NCI-H1417 treated with DMSO at 0.1 percent for 48 hours (cell line): ENCODE measurements at places on chromosomes 13 and 19.

DNA sequence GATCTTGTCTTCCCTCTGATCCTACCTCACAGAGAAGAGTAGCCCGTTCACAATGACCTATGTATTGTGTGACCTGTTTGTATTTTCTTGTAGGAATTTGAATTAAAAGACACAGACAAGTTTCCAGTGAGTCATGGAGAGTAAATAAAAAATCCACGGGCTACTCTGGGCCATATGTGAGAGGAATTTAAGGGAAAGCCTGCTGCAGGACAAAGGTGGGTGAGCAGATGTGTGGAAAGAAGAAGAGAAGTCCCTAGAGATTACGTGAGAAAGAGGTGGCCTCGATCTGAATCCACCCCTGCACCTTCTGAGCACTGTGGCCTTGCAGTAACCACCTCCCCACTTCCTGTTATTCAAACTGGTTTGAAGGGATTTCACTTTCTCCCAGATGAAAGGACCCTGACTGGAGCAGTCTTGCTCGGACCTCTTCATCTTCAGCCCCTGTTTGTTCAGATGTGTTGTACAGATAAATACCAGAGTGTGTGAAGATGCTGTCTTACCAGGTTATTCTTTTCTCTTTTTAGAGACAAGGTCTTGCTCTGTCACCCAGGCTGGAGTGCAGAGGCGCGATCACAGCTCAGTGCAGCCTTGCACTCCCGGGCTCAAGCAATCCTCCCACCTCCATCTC, 205.4 kb downstream of the PDS5B start:
- no peak for DNase-seq

DNA sequence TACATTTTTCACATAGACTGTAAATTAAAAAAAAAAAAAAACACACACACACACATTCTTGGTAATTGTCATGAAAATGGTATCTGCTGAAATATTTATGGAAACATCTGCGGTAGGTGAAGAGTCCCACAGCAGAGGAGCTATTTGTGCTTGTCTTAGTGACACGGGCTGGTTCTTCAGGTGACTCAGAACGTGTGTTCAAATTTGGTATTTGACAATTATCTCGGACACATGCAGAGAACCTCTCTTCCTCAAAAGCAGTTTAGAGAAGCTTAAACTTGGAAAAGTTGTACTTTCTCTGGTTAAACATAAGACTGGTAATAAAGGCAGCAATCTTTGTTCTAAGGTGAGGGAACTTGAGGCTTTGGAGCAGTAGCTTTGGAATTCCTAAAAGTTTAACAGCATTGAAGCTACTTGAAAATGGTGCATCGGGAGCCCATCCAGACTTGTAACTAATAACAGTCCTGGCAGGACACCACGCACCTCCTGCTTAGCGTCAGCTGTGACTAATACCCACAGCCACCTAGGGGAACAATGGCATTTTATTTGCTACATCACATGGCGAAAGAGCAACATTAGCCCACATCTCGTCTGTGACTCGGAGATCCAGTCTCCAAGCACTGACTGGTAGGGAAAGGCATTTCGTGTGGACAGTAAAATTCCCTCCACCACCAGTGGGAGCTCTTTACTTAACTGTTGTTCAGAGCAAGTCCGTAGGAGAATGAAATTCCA, 1505.1 kb upstream of the SLC10A2 start:
- DNase-seq = peak; percentile 46

DNA sequence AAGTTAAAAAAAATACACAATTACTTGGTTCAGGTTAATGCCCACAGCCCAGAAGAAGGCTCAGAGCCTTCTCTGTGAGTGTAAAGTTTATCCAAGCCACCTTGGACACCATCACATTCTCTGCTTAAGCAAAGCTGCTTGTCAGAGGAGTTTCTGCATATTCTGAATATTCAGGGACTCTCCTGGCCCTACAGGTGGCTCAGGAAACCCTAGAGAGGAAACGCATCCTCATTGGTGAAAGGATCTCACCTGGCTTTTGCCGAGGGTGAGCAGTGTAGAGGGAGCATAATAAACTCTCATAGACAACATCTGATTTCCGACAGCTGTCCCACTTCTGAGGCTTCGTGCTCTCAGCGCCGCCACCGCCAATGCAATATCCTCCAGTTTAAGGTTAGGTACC, 239.9 kb upstream of the TSHZ3 start:
- DNase-seq = no peak

GRCh38 chr19:18531485-18531884, 9.6 kb upstream of the ELL start:
- DNase-seq = no peak

DNA sequence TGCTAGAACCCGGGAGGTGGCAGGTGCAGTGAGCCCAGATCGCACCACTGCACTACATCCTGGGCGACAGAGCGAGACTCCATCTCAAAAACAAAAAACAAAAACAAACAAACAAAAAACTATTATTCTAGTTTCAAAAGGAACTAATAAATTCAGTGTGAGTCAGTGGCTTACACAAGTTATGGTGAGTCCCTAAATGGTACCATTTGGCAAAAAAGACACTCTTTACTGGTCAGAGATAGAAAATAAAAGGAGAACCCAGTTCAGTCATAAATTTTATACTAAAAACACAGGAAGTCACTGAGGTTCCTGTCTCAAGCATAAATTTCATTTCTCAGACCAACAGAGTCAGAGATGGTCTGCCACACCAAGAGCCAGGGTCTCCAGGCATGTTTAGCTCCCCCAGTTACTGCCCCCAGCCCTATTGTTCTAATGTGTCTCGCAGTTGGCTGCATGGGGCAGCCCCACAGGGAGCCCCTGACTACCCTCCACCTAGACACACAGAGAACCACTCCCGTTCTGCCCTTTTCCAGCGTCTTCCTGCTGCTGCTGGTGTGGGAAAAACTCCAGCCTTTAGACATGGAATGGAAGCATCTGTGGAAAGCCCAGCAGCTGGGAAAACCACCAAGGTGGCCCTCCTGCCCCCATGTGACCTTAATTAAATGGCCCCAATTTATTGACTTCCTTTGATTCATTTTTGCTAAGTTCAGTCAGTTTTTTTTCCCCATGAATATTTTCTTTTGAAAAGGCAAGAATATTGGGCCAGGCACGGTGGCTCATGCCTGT, 12.2 kb downstream of the THSD1 start:
- DNase-seq = no peak

DNA sequence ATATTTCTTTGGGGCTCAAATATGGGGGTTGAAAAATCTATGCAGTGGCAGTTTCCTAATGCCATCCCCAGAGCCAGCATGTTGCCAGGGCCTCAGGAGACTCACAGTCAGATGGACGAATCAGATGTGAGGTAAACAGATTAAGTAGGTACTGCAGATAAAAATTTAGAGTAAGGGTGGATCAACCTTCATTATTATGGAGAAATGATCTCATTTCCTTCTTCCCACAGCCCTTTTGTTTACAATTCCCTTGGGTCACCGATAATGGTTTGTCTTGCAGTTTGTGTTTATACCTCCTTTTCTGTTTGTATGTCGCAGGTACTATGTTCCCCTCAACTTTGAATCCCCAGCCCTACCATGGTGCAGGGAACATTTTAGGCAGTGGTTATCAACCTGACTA, 20.0 kb downstream of the DIAPH3 start:
- no peak for DNase-seq

DNA sequence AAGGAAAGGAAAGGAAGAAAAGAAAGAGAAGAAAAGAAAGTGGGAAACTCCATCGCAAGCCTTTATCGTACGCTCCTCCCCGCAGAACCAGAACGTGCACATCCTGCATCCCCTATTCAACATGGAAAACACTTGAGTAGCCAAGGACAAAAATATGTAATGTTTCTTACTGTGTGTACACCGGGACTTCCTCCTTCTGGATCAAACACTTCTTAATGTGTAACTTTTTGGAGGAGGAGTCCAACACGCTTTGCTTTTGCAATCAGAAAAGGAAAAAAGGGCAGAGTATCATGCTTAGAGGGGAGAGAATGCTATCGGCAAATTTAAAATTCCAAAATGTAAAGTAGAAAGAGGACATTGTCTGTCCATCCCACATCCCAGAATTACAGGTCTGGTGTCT, 7.8 kb upstream of the SHFL start:
- no peak for DNase-seq

DNA sequence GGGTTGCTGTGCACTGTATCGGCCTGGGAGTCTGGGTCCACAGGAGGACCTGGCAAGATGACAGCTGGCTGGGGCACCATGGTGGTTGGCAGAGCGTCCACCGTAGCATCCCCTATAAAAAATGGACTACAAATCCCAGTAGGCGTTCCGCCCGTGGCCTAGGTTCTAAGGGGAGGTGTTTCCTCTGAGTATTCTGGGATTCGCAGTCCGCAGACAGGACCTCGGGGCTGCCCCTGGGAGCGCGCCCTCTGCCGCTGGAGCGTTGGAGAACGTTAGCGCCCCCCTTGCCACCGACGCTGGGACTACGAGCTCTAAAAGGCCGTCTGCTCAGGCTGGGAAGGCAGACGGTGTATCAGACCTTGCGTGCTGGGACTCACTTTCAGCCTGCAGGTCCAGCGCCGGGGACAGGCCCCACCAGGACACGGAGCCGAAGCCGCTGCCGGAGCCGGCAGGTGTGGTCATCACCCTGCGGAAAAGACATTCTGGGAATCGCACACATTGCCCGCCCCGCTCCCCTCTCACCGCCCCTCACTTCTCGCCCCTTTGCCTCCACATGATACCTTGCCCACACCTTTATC, 372 bp downstream of the DNAAF3 start:
- peak; percentile 39 for DNase-seq

GRCh38 chr13:44854313-44855060, 134.8 kb downstream of the NUFIP1 start:
- no peak for DNase-seq

DNA sequence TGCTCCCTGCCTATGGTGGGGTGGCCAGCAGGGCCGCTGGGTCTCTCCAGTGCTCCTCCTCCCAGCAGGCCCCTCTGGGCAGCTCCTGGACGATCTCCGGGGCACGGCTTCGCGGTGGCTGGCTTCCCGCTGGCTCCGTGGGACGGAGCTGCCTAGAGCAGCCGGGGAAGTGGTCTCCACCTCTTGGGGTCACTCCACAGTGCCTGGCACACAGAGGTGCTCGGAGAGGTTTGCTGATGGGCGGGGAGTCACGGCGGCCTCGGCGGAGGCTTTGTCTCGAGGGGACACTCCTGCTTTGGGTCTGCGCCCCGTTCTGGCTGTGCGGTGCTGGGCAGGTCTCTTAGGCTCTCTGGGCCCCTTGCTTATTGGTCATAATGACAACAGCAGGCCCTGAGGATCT, 9.9 kb upstream of the CACTIN start:
- DNase-seq = no peak

GRCh38 chr13:111153977-111154332, 38.8 kb downstream of the ARHGEF7 start:
- DNase-seq = no peak

DNA sequence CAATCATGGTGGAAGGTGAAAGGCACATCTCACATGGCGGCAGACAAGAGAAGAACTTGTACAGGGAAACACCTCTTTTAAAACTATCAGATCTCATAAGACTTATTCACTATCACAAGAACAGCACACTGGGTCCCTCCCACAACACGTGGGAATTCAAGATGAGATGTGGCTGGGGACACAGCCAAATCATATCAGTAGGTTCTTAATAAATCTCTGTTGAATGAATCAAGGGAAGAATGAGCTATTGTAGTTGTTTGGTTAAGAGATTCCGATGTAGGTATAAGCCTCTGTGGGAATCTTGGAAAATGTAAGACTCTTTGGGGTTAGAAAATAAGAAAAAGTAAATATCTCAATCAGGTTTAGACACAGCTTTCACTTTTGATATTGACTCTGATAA, 400.2 kb downstream of the KCNRG start:
- no peak for DNase-seq

DNA sequence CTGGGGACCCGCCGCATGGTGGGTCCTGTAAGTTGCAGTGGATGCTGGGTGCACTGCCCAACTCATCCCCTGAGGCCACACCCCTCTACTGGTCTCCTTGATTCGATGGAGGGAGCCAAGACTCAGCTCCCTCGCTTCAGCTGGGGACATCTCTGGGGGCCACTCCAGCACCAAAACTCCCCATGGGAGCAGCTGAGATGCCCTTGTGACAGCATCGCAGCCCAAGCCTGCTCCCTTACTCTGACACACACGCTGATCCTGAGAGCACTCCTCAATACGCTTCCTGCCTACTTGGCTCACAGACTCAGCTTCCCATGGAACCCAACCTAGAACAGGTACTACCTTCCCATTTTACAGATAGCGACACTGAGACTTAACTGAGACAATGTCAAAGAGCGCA, 56.2 kb downstream of the PEPD start:
- no peak for DNase-seq

GRCh38 chr19:49887037-49887664, 9.5 kb downstream of the IL4I1 start:
- DNase-seq = no peak

DNA sequence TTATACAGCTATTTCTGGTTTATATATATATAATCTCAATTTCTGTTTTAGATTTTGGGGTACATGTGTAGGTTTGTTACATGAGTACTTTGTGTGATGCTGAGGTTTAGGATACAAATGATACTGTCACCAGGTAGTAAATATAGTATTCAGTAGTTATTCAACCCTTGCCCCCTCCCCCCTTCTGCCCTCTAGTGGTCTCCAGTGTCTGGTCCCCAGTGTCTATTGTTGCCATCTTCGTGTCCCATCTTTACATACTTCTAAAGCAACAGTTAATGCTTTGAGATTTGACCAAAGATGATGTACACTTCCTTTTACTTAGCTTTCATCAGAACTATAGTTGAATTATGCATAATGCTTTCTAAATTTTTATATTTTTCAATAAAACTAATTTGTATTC, 1623.4 kb upstream of the PRR20A start:
- no peak for DNase-seq

DNA sequence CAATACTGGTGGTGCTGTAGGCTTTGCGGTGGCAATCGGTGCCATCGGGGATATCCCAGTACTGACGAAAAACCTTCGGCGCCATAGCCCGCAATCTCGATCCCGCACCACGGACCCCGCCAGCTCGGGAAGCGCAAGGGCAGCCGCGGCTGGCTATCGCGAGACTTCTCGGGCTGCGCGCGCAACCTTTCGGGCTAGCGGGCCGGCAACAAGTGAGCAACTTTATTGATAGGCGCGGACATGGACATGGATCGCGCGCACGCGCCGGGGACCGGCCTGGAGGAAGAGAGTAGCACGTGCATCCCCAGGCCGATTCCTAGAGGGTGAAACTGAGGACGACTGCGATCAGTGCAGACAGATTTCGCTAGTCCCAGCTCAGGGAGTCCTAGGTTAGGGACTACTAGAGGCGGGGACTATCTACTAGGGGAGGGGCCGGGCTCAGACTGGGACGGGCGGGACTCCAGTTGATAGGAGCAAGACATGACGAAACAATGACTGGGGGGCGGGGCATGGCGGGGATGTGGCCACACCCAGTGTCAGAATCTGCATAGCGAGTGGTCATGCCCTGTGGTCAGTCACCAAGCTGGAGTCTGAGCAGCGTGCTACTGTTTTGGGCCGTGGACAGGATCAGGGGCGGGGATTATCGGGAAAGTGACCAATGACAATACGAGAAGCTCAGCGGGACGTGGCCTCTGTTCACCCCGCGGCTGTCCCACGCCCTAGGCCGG, at the start of gene NDUFA11:
Gene NDUFA11, minus strand, starts transcription at position 167 of the 728 bp plus-strand sequence. Its CDS starts 82 bp downstream, at position 85.
- peak; percentile 91 for DNase-seq

- DNase-seq = no peak
Measured at GRCh38 chr19:28667348-28667977, 545.5 kb downstream of the UQCRFS1 start.
